ENCODE measurements at places on chromosomes 12 and 14.

GRCh38 chr12:124910561-124911478 lies 3.6 kb downstream of the UBC start:
- DNase-seq = no peak

DNA sequence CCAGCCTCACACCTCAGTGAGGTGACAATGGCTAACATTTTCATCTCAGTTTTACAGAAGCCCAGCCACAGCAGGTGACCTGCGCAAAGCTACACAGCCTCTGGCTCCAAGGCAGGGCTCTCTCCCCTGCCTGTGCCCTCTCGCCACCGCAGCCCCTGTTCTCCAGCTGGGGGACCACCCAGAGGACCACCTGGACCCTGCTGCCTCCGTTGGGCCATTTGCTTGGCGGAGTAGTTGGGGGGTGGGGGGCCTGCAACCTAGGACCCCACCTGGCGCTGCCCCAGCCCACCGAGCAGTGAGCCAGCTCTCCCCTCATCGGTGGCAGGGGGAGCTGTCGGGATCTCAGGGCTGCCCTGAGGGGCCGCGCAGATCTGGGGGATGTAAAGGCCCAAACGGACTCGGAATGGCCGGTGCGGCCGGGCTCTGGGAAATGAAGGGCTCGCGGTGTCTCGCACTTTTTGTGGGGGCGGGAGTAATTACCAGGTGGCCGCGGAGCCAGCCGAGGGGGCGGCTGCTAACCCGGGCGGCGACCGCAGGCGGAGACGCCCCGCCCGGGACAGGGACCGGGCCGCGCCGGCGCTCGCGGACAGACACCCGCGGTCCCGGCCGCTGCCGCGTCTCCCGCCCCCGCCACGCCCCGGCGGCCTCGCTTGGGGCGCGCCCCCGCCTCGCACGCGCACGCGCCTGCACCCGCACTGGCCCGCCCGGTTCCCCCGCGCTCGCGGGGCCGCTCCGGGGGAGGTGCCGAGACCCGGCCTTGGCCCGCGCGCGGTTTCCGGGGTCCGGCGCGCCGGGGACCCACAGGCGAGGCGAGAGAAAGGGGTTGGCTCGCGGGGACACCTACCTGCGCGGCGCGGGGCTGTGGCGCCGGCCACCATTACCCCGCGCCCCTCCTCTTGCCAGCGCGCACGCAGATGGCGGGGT lies 8.6 kb upstream of the GPR68 start:
- peak; percentile 56 for DNase-seq

DNA sequence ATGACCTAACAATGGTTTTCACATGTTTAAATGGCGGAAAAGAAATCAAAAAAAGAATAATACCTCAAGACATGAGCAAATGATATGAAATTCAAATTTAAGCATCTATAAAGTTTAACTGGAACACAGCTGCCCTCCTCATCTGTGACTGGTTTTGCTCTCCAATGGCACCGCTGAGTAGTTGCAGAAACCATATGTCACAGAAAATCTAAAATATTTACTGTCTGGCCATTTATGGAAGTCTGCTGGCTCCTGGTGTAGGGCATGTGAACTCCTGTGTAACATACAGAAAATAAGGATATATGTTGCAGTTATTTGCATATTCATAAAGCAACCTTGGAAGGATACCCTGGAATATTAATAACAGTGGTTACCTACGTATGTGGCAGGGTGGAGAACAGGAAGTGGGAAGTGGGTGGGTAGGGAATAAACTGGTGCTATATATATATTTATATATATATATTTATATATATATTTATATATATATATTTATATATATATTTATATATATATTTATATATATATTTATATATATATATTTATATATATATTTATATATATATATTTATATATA lies 48.4 kb downstream of the LTBP2 start:
- no peak for DNase-seq

DNA sequence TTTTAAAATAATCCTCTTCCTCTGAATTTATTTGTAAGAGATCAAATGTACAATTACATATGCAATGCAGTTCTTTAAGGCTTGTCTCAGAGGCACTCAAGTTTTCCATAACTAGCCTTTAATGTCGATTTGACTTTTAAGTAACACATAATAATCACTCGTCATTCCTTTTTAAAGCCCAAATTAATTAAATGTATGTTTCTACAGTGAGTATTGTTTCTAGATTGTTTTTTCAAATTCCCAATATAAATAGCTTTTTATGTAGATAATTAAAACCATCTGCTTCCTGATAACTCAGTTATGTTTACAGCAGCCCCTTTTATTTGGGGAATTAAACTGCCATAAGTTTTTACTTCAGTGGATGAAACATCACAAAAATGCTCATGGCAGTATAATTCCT lies 185.1 kb downstream of the ETNK1 start:
- no peak for DNase-seq

DNA sequence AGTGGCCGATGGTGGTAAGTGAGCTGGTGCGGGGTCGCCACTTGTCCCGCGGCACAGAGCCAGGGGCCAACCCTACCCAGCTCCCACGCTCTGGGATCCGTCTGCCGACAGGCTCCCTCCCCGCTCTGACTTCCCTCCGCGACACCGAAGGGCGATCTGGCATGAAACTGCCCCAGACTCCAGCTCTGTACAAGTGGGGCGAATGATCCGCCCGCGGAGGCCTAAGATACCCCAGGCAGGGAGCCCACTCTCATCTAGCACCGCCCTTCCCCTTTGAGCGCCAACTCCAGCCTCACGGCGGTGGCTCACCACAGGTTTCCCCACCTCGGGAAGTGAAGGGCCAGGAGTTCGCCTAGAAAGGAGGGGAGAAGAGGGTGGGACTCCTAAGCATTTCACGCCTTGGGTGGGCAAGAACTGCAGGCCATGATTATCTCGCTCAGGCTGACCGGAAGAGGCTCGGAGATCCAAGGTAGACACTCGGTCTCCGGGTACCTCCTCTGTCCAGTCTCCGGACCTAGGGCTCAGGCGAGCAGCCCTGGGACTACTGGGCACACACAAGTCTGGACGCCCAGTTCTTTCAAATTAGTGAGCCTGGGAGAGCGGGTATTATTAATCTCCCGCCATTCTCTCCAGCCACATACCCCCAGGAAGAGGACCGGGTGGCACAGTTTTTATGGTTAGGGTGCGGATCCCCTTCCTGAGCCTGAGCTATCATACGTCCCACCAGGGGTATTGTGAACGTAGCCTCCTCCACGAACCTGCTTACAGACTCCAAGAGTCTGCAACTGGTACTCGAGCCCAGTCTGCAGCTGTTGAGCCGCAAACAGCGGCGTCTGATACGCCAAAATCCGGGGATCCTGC lies 849 bp downstream of the WNT1 start:
- DNase-seq = no peak

- no peak for DNase-seq
Observed at GRCh38 chr14:53517270-53517960, 364.3 kb upstream of the DDHD1 start.

DNA sequence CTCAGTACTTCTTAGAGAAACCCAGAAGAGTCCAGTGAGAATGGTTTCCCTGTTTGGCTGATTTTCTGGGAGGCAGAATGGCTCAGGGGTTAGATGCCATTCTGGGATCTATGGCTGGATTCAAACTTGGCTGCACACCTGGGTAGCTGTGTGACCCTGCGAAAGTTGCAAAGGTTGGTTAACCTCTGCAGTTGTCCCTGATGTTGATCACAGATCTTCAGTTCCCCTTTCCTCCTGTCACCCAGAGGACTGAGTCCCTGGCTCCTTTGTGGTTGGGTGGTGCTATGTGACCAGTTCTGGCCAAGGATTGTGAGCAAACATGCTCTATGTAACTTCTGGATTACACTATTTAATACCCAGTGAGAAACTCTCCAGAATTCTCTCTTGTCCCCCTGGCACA lies 418.0 kb downstream of the RGS6 start:
- DNase-seq = no peak

DNA sequence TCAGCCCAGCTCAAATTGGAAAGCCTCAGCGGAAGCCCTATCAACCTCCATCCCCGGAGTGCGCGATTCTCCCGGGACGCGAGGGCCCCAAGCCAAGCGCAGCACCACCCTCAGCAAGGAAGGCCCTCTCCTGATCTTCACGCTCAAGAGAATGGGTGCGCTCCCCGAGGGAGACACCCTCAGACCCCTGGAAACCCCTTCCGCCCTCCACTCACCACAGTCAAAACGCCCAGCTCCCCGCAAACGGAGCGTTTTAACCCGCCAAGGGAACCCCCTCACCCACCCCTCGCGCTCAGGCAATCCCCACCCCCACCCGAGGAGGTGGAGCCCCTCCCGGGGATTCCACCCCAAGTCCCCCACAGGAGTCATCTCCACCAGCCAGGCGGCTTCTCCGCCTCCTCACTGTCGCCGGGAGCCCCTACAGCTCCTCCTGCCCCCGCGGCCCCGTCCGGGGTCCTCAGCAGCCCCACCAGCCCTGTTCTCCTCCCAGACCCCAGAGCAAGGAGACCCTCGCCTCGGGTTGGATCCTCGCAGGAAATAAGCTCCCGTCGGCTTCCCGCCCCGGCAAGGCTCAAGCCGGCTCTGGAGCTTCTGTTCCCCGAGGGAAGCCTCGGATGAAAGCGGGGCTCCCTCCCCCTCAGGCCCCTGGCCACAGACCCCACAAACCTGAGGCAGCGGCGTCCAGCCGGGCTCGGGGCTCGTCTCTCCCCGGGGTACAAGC lies 507 bp downstream of the BAZ2A start:
- DNase-seq = peak; percentile 67

- DNase-seq = no peak
Observed at GRCh38 chr14:94374749-94375260, 13.6 kb downstream of the SERPINA1 start.

GRCh38 chr12:66066137-66066928 lies 64.2 kb downstream of the LLPH start:
- DNase-seq = no peak

DNA sequence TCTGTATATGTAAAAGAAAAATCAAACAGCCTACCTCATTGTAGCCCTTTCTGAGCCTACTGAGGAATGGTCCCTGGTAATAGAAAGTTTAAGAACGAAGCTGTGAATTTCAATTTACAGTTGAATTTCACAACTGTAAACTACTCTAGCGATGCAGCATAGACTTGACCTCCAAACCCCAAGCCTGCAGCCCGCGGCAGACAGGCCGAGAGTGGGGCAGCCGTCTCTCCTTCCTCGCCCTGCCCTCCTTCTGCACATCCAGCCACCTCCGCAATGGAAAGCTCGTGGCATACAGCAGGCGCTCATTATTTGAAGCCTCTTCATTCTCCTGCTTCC lies 15.3 kb downstream of the RNASE2 start:
- no peak for DNase-seq

DNA sequence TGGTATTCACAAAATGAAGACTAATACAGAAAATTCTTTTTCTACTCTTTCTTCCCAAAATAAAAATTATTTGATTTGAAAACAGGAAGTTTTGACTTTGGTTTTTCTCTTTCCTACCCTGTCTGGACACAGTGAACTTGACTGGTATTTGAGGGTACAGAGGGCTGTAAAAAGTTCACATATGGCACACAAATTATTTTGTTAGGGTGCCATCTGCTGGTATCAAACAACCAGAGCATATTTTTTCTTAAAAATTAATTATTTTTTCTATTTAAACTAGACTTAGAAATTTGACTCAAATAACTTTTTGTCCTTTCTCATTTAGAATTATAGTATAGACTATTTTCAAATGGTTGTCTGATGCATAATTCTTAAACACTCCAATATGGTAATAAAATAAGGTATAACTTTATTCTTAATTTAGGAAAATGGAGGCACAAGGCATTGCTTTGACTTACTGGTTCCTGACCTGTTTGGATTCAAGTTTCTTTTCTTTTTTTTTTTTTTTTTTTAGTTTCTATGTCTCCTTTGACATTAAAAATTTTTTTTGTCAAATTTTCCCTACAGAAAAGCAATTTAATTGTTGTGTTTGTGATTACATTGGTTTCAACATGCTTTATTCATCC lies 390.6 kb downstream of the PRKD1 start:
- DNase-seq = no peak

- DNase-seq = no peak
Observed at GRCh38 chr14:94839348-94839747, 69.4 kb upstream of the GSC start.

GRCh38 chr12:23847857-23848256 lies 101.6 kb downstream of the SOX5 start:
- DNase-seq = no peak

GRCh38 chr12:95462081-95462480 lies 11.9 kb upstream of the METAP2 start:
- DNase-seq = no peak

- no peak for DNase-seq
Observed at GRCh38 chr14:55303125-55303499, 31.9 kb downstream of the FBXO34 start.

GRCh38 chr14:102731101-102731870 lies 46.0 kb upstream of the TRAF3 start:
- DNase-seq = no peak

DNA sequence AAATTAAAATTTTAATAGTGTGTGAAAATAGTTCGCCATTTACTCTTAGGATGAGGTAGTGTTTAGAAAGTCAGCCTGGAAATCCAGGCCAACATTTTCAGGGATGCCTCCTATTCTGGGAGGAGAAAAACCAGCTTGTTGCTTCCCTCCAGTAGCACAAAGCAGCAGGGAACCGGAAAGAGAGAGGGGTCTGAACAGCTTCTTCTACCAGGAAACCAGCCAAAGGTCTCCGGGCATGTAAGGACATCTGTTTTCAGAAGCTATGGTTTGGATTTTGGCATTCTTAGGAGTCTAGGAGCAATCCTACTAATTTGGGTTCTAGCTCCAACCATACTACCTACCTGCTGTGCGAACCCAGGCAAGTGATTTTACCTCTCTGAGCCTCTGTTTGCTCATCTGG lies 85.3 kb downstream of the DPF3 start:
- DNase-seq = no peak

GRCh38 chr14:90382491-90383125 lies 14.2 kb upstream of the CALM1 start:
- peak; percentile 74 for DNase-seq

DNA sequence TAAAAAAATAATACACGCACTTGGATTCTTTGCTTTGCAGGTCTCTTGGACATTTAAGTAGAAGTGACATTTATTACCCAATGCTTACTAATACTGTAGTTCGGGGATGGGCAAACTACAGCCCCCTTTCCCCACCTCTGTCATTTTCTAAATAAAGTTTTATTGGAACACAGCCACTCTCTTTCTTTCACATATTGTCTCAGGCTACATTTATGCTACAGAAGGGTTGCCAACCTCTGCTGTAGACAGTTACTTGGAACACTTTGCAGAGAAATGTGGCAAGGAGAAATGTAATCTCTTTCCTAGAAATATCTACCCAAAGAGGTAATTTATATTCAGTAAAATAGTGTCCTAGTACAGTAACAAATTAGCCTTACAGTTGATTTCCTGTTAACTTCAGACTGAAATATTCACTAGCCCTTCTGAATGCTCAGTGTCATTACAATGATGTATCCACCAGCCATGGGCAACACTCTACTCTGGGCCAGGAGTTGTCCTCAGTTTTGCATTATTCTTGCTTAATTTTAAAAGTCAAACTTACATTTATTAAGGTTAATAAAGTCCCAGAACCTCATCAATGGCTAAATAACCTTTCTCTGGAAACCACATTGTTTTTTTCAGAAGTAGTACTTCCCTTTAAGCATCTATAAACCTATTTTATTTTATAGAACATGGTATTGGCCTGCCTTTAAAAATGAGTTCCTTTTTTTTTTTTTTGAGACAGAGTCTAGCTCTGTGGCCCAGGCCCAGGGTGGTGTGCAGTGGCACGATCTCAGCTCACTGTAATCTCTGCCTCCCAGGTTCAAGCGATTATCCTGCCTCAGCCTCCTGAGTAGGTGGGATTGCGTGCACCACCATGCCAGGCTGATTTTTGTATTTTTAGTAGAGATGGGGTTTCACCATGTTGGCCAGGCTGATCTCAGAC lies 269.6 kb upstream of the AMIGO2 start:
- no peak for DNase-seq
